Fibroblast of pulmonary artery (primary cell): ENCODE measurements at places on chromosomes 4 and X.

- peak; percentile 66 for DNase-seq
Observed at GRCh38 chr4:56990109-56990905, 11.6 kb downstream of the POLR2B start.

DNA sequence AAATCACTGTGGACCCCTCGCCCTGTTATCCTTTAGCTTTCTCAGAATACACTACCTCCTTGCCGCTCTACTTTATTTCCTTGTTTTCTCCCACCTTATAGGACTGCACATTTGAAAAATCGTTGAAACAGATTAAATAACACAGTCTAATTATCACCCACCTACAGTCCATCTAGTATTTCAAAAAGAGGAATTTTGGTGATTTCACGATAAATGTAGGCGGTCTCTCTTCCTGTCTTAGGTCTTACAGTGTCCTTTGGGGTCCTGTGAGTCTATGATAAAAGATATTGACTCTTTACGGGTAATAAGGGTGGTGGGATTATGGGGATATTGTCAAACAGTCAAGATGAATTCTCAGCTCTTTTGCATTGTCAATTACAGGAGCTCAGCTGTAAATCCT lies 2.4 kb upstream of the TBL1X start:
- no peak for DNase-seq

DNA sequence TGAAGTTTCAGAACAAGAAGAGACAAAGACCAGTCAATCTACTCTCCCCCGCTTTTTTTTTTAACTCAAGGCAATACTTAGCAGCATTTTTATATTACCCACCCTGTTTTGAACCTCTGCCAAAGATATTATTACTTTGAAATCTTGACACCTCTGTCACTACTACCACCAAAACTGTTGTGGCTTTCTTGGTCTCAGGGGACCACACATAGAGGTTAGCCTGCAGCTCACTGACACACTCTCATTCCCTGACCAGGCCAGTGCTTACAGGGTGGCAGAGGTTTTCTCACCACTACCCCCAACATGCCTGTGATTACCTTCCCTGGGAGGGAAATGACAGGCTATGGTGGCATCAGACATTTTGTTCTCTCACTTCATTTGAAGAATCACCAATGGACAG lies 137.4 kb upstream of the STIM2 start:
- DNase-seq = no peak

- peak; percentile 31 for DNase-seq
Observed at GRCh38 chr4:185358959-185359358, 36.8 kb downstream of the LRP2BP start.

- DNase-seq = no peak
Observed at GRCh38 chrX:132365490-132365889, 123.3 kb downstream of the MBNL3 start.

DNA sequence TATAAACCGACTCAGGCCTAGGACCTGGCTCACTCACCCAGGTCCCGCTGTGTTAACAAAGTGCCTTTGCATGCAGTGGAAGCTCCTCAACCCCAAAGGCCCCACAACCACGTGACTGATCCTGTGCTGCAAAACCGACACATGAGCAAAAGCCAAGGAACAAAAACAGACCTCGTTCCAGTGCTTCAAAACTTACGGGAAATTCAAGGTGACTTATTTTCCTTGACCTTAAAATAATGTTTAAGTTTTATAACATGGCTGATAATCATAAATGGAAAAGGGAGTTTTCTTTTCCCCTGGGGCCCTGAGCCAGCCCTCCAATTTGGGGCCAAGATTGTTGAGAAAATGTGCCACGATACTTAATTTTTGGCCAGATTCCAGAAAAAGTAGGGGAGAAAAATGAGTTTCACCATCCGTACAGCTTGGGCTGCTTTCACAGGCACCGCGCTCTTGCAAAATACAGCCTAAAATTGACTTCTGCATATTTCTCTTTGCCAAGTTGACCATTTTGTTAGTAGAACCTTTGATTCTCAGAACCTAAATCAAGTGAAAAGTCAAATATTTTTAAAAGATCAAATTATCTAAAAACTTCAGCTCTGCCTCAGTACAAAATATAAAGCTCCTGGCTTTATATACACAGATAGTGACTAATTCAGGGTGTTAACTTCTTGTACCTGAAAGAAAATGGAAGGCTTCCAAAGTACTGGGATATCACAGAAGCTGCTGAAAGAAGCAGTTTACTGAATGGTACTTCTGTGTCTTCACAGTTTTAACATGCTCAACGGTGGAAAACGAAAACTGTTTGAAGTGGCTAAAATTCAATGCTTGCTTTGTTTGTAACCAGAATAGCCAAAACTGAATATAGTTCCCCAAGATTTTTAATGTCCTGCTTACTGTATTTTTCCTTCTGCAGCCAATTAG lies 93.8 kb downstream of the APBB2 start:
- peak; percentile 94 for DNase-seq

DNA sequence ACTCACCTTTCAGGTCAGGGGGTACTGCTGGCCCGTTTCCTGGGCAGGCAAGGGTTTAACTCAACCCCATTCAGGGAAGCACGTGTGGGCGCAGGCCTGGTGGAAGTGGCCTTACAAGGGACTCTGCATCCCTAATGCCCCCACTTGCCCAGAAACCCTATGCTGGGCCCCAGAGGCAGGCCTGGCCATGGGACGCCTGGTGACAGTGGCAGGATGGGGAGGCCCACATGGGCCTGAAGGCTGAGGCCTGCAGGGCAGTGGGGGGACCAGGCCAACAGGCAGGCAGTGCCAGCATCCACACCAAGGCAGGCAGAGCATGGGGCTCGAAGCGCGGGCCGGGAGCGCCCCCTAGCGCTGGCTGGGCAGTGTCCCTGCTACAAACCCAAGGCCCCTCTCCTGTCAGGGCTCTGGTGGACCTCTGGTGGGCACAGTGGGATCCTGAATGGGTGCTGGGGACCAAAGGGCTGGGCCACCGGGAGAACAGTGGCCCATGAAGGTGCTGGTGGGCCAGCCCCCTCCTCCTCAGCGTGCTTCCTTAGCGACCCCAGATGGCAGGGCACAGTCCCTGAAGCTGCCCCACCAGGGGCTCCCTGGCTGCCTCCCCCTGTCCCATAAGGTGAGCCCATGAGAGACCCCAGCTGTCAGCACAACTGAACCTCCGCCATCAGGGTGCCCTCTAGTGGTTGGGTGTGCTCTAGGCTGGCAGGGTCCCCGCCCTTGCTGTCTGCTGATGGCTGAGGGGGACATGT lies 16.8 kb downstream of the FGFR3 start:
- DNase-seq = peak; percentile 66

DNA sequence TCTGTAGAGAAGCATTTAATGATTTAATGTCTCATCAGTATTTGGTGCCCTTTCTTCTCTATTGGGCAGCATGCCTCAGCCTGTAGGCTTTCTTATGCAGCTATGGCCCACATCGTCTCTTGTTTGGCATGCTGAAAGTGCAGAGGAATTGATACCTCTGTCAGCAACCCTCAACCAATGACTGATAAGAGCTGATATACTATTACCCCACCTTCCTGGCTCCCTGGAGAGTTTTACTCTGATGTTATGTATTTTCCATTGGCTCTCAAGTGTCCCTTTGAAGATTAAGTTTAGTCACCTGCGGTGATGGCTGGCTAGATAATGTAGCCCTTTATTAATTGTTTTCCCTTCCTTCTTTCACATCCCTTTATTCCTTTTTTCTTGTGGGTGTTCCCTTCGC lies 41.2 kb upstream of the PDHA2 start:
- DNase-seq = no peak

- no peak for DNase-seq
Observed at GRCh38 chrX:122566401-122566800, 617.7 kb upstream of the GRIA3 start.

- DNase-seq = no peak
Observed at GRCh38 chr4:145933134-145933533, 5.5 kb downstream of the ZNF827 start.

GRCh38 chr4:109548655-109549054 lies 11.4 kb upstream of the MCUB start:
- peak; percentile 88 for DNase-seq

DNA sequence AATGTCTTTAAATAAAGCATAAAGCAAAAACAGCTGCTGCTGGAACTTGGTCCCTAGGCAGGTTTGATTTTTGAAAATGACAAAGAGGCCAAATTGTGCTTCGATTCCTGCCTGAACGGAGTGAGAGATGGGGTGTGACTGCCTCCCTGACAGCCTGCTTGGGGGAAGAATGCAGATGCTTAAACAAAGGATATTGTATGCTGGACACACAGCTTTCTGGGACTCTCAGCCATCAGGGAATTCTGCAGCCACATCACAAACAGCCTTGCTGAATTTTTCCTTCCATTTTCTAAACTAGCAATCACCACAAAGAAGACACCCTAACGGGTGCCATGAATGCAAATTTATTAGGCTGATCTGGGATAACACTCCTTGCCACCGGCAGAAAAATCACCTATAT lies 83.9 kb upstream of the CPEB2 start:
- DNase-seq = no peak

DNA sequence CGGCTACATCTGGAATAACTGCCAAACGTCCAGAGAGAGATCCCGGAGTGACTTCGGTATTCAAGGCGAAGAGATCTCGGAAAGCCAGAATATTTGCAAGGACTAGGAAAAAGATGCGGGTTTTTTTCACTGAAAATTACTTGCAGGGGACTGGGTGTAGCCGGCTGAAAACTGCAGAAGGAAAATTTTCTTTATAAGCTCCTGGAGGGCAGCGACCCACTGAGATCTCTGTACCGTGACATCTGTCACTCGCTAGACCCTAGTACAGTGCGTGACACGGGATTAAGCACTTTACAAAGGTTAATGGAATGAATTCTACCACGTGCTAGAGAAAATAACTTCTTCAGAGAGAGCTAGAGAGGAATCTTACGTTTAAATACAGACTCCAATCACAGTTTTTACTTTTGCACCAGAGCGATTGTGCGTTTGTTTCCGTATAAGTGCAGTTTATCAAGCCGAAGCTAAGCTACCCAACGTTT lies 1.1 kb upstream of the LCORL start:
- DNase-seq = peak; percentile 4

GRCh38 chrX:135498236-135498635 lies 22.2 kb upstream of the INTS6L start:
- no peak for DNase-seq

DNA sequence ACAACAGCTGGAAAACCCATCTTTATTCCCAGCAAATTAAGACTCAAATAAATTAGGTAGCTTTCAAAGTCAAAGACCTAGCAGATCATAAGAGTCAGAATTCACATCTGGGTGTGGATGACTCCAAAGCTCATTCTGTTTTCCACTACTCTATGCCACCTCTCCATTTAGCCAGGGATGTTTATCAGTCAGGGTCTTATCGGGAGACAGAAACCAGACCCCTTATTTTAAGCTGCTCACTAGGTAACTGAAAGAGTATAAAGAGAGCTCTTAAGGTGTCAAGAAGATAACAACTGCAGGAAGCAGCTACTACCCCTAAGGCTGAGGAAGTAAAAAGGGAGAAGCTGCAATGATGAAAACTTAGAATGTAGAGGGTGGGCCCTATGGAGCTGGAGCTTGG lies 333.7 kb upstream of the KLF3 start:
- no peak for DNase-seq

GRCh38 chr4:7596918-7597606 lies 162.3 kb upstream of the PSAPL1 start:
- no peak for DNase-seq

GRCh38 chr4:104763554-104764222 lies 269.0 kb upstream of the CXXC4 start:
- no peak for DNase-seq

DNA sequence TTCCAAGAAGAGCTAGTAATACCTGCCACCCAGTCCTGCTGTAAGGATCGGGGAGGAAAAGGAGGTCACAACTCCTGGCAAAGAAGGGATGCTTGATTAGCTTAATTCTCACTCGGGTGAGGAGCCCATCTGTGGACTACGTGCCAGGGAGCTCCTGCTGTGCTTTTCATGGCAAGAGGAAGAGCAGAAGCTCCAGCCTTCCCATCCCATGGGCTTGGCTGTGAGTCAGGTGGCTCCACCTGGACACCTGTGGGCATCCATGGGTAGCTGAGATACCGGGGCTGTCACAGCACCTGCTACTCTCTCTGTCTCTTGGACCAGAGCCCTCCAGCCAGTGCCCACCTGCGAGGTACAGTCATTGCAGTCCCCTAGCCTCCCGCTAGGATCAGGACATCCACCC lies 18.0 kb downstream of the CLNK start:
- DNase-seq = no peak

- peak; percentile 76 for DNase-seq
Observed at GRCh38 chrX:57821703-57822387, 88.4 kb downstream of the ZXDA start.

- no peak for DNase-seq
Observed at GRCh38 chr4:138758876-138759553, 256.6 kb upstream of the NOCT start.

DNA sequence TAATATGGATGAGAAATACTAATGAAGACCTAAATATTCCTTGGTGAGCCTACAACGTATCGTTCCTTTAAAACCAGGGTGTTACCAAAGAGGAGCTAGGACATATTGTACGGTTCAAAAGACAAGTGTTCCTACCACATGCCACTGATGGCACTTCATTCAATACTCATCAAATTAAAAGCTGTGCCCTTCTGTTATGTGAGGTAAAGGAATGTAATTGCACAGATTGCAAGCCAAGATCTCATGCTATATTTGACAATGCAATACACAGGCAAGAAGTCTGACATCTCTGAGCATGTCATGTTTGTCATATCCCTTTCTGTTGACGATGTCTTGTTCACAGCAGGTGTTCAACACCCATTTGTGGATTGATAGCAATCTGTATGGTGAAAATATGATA lies 6.9 kb downstream of the FGF13 start:
- no peak for DNase-seq

DNA sequence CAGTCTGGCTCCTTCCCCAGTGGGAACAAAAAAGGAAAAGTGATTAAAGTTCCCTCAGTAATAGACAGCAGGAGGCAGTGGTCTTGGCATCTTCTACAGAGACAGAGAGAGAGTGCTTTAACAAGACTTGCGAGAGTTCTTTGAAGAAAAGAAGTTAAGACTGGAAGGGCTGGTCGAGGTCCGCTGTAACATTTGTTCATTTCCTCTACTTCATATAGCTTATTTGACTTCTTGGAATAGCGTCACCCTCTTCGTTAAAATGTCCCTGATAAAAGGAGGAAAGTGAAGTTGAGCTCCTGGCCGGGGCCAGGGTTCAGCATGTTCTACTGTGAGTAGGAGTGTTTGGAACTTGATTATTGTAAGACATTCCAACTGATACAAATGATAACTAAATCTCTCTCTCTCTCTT lies 179.8 kb downstream of the SLIT2 start:
- peak; percentile 67 for DNase-seq

GRCh38 chr4:121454251-121454979 lies 73.6 kb upstream of the QRFPR start:
- DNase-seq = peak; percentile 1

GRCh38 chr4:127479031-127479622 lies 153.6 kb upstream of the INTU start:
- DNase-seq = peak; percentile 54

DNA sequence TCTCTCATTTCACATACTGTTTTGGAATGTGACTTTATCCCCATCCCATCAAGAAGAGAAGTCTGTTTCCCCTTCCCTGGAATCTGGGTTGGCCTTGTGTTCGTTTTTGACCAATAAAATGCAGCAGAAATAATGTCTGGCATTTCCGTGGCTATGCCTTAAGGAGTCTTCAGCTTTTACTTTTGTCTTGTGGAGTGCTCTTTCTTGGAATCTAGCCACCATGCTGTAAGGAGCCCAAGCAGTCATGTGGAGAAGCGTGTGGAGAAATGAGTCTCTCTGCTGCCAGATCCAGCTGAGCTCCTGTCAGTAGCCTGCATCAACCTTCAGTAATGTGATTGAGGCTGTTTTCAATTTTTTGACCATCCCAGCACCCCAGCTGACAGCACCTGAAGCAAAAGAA lies 84.4 kb upstream of the ARMCX2 start:
- peak; percentile 2 for DNase-seq
